ENCODE measurements at places on chromosomes 7 and 10.

DNA sequence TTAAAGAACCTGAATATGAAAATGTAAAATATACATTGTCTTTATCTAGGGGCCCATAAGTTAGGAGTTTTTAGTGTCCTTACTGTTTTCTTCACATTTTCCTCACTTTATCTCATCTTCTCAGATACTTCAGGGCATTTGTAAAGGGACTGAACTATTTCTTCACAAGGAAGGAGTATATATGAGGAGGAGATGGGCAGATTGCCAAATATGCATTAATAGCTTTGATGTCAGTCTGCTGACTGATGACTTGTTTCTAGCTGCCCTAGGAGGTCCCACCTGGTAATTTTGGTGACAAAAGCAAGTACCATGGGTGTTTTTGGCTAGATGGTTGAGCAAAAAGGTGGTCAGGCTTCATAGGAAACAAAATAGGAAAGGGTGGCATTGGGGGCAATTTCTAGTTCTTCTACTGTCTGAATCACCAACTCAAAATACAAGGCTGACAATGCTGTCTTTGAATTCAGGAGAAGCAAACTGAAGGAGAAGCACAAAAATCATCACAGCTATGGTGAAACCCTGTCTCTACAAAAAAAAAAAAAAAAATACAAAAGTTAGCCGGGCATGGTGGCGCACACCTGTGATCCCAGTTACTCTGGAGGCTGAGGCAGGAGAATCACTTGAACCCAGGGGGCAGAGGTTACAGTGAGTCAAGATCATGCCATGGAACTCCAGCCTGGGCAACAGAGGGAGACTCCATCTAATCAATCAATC lies 10.4 kb upstream of the STRIP2 start:
- no peak for DNase-seq

DNA sequence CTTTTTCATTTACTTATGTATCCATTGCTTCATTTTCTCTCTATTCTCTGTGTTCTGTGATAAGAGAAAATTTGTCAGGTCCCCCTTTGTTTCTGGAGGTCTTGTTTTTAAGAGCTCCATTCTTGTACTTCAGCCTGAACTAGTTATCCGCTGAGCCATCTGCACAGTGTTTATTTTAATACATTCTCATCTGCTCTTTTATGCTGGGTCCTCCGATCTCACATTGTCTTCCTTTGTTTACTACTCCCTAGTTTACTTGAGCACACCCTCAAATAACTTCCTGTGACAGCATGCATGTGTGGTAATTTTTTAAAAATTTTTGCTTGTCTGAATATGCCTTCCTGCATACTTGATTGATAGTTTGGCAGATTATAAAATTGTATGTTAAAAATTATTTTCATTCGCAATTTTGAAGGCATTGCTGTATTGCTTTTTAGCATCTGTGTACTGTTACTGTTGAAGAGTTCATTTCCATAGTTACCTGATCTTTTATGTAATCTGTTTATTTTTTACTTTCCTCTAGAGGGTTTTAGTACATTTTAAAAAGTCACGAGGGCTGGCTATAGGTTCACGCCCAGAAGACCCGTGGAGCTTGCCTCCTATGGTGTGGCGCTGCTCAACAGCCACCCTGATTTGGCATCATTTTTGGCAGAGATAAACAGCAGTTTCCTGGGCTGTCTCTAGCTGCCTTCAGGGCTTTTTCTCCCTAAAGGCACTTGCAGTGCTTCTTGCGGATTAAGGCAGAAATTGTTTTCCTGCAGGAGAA lies 31.9 kb downstream of the RSBN1L start:
- DNase-seq: no peak

- DNase-seq: no peak
Measured at GRCh38 chr7:134941952-134942351, 44.4 kb upstream of the AGBL3 start.

DNA sequence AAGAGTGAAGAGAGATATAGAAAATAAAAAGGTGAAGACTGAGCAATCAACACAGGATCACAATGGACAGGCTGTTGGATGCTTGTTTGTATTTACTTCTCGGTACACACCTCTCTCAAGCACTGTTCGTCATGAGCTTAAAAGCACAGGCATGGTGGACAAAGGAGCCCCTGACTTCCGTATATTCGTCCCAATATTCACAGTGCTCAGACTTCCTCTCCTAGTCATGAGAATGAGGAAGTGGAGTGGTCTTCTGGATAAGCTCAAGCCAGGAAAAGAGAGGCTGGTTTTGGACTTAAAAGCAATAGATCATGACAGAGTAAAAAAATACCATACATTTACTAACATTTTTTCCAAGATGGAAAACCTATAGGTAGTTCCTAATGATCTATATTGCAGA lies 172.5 kb downstream of the SORCS1 start:
- DNase-seq: no peak

DNA sequence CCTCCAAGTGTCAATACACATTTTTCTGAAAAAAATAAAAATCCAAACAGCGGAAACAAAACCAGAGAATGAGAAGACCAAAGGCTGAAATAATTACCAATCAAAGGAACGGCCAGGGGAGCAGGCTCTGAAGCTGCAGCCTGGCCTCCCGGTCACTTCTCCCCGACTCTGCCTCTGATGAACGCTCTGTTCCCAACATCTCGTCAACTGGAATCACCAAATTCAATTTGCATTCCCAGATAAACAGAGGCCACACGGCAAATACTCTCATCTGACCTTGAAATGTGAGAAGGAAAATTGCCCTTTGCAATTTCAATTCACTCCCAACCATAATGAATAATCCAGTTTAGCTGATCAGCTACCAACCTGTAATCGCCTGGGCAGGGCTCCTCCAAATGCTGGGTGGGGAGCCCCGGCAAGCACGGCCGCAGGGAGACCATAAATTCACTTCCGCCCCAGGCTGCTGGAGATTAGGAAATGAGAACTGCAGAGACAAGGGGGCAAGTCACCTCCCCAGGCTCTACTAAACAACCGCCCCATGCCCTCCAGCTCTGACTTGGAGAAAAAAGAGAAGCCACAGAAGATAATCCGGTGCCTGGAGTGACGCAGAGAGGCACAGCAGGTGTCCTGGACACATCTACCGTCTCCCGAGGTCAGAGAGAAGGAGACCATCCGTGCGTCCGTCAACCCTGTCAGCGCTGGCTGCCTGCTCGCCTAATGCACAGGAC lies 153.2 kb downstream of the MAD1L1 start:
- no peak for DNase-seq

- DNase-seq: no peak
Measured at GRCh38 chr10:14574291-14574690, 200.4 kb downstream of the FAM107B start.

DNA sequence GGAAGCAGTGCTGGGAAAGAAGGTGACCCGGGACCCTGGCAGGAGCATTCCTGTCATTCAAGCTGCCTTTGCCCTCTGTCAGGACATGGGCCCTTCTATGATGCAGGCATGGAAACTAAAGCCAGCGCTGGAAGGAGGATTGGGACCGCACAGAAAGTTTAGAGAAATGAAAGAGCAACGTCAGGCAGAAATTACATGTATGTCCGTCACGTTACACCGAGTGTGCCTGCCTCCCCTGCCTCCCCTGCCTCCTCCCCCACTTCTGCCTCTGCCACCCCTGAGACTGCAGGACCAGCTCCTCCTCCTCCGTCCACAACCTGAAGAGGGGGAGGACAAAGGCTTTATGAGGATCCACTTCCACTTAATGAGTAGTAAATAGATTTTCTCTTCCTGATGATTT lies 13.9 kb upstream of the PWWP2B start:
- no peak for DNase-seq

DNA sequence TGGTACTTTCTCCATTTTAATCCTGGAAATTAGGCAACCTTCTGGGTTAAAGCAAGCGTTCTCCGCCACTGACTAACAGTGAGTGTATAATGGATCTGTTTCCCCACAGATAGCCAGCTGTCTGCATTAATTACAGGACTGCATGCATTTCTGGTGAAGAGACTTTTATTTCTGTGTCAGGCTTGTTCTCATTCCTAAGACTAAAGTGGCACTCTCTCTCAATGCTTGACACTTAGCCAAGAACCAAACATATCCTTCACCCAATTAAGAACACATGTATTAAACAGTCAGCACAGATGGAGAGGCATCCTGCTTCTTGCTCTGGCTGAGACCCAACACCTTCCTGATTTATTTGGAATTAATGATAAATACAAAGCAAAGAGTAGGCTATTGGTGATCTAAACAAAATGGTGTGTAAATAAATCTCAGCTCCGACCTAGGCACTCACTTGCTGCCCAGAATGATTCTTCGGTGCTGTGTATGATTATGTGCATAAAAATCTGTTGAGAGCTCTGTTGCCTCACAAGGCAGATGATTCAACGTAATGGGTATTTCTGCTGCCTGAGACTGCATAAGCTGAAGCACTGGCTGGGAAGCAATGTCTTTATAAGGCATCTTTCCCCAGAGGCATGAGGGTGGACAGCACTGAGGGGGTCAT lies 16.8 kb downstream of the CALU start:
- DNase-seq: no peak

DNA sequence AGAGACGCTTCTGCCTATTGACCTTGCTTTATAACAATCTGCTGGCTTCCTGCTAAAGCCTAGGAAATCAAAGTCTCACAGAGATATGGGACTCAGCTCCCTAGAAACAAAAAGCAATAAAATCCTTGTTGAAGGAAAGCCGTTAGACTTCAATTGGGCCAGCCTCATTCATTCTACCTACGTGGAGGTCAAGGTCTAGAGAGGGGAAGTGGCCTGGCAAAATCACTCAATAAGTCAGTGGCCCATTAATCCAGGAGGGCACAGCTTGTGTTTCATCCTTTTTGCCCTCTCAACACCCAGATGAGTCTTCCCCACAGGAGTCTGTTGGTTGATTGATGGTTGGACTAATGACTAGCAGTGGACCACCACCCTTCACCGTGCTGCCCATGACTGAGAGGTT lies 40.5 kb upstream of the ACSL5 start:
- no peak for DNase-seq

DNA sequence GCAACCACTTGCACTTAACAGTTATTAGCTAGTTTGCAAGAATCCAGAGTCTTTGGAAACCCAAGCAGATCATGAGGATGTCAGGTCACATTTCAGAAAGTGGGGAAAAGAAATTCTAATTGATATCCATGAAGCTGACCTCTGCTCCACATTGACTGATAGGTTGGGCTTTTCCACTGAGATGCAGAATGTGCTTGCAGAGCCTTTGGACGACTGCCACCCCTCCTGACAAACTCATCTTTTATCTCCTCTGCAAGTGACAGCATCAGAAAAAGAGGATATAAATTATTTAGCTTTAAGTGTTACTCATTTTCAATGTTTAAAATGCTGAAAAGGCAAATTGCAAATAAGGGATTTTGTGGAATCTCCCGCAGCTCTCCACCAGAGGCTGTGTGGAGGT lies 75.3 kb downstream of the C10orf90 start:
- DNase-seq: no peak
